Stimulated activated CD8-positive, alpha-beta memory T cell treated with anti-CD3 and anti-CD28 coated beads, Interleukin-7, amount 100 ng/mL, for 1 hour (primary cell): ENCODE measurements at places on chromosomes 5 and 9.

- no peak for DNase-seq
Observed at GRCh38 chr5:27387535-27388073, 349.2 kb upstream of the CDH9 start.

- no peak for DNase-seq
Observed at GRCh38 chr9:130663258-130663976, 977 bp upstream of the PRDM12 start.

- no peak for DNase-seq
Observed at GRCh38 chr9:16992138-16992537, 121.7 kb upstream of the BNC2 start.

GRCh38 chr9:110994771-110995241 lies 43.5 kb downstream of the LPAR1 start:
- DNase-seq: no peak

- no peak for DNase-seq
Observed at GRCh38 chr9:129278391-129279237, 100.6 kb upstream of the IER5L start.

- DNase-seq: no peak
Observed at GRCh38 chr5:179229331-179229831, 115.9 kb downstream of the ADAMTS2 start.

GRCh38 chr5:119218830-119219782 lies 136.7 kb upstream of the TNFAIP8 start:
- no peak for DNase-seq

DNA sequence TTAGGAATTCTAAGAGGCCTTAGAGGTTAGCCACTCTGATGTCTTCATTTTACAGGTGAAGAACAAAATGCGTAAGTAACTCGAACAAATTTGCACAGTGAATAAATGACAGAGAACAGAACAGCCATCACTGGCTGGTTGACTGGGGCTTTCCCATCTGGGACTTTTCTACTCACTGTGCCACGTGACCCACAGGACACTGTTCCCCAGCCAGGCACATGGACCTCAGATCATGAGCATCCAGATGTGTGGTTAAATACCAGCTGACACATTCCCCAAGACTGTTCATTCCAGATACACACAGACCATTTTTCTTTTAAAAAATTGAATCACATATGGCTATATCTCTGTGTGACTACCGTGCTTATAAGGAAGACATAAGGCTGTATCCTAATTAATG lies 25.8 kb upstream of the MED10 start:
- DNase-seq: no peak

- DNase-seq: no peak
Observed at GRCh38 chr5:424301-425110, 18.5 kb upstream of the EXOC3 start.

DNA sequence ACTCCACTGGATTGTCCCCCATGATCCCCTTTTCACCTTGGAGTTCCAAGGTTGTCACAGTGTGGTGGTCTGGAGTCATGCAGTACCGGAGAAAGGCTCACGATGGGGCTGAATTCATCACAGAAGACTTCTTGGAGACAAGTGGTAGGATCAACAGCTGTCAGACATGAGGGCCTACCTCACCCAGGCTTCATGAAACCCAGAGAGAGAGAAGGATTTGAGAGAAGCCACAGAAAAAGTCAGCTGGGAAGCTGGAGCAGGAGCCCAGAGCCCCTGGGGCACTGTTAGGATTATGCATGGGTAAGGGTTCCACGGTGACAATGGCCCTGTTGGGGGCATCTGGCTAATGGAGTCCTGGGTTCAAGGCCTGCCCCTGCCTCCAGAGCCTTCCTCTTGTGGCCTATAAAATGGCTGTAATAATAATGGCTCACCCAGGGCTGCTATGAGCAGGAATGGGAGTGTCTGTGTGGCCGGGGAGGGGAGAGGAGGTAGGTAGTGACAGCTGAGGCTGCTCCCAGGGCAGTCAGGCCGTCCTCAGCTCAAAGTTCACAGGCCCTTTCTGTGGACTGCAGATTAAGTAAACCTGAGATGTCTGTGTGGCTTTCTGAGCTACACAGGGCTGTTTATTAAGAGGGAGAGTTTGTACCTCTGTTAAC lies 910 bp downstream of the TRIM14 start:
- no peak for DNase-seq

- no peak for DNase-seq
Observed at GRCh38 chr5:13708906-13709305, 235.6 kb downstream of the DNAH5 start.

DNA sequence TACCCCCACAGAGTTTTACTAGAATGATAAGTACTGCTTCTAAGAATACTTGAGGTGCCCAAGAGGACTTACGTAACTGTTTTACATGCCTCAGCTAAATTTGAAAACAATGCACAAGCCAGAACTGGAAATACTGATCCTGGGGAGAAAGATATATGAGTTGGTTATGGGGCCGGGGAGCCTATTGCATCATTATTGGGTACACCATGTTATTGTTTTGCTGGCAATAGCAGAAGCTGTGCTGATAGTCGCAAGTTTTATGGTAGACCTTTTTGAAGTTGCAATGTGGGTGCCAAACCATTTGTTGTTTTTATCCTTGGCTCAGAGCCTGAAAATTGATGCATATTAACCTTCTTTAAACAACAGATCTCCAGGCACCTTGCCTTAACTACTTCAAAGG lies 108.4 kb upstream of the DHFR start:
- no peak for DNase-seq

GRCh38 chr5:78972654-78973428 lies 12.3 kb downstream of the ARSB start:
- DNase-seq: no peak

DNA sequence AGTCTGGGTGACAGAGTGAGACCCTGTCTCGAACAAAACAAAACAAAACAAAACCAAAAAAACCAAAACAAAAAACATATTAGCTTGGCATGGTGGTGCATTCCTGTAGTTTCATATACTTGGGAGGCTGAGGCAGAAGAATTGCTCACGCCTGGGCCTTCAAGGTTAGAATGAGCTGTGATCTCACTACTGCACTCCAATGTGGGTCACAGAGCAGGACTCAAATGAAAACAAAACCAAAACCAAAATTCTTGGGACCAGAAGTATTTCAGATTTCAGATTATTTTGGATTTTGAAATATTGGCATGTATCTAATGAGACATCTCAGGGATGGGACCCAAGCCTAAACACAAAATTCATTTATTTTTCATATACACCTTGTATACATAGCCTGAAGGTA lies 80.2 kb downstream of the TMC1 start:
- no peak for DNase-seq

DNA sequence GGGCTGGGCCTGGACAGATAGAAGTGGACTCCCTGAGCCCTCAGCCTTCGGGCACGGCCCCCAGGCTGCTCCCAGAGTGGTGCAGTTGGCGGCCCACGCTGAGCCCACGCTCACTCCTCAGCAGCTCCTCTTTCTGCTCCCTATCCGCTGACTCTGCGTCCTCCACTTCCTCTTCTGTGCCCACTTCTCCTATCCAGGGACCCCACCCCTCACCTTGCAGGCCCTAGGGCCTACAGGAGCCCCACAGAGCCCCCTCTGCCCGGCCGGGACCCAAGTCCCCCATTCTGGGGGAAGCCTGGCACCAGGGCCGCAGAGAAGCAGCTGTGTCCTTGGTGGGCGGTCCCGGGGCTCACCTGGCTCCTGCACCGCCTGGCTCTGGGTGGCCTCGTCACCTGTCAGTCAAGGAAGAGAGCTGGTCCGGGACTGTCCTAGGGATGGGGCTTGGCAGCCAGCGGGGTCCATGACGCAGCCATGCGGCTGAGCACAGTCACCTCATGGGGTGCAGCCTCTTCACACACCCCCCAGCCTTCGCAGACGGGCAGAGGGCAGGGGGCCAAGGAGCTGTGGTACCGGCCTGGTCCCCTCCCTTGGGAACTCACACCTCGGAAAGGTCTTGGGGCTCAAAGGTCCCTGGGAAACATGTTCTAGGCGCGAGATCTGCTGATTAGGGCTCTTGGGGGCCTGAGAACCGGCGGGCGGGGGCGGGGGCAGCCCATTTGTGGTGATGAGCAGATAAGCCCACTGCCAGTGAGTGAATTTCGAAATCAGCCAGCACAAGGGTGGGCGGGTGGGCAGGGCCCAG lies 5.4 kb upstream of the NRARP start:
- DNase-seq: no peak

DNA sequence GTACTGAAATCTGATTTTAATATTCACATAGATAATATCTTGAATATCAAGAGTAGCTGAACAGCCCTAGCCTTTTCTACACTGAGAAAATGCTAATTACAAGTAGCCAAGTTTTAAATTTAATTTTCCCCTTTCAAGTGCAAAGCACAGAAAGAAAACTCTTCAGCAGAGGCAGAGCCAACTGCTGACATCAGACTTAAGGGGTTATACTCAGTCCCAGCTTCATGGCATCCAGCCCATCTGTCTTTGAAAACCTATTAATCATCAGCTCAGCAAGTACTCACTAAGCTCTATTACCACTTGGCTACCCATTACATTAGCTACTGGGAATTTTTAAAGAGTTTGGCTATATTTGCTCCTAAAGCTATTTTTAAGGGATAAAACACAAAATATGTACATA lies 220.5 kb downstream of the SLC12A2 start:
- no peak for DNase-seq

DNA sequence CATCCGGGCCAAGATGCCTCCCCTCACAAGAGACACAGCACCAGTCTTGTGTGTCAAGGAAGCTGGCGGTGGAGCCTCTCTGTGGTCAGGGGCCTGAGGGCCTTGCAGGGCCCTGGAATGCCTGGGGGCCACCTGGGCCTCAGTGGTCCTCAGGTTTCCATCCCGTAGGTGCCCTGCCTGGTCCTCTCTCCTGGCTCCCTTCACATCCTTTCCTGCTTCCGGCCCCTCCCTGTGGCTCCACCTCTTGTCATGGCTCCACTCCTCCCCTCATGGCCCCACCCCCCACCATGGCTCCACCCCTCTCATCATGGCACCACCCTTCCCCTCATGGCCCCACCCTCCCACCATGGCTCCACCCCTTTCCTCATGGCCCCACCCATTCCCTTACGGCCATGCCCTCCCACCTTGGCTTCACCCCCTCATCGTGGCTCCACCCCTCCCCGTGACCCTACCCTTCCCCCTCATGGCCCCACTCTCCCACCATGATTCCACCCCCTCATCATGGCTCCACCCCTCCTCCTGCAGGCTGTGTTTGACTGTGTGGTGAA lies 175.8 kb downstream of the CACNA1B start:
- DNase-seq: no peak

DNA sequence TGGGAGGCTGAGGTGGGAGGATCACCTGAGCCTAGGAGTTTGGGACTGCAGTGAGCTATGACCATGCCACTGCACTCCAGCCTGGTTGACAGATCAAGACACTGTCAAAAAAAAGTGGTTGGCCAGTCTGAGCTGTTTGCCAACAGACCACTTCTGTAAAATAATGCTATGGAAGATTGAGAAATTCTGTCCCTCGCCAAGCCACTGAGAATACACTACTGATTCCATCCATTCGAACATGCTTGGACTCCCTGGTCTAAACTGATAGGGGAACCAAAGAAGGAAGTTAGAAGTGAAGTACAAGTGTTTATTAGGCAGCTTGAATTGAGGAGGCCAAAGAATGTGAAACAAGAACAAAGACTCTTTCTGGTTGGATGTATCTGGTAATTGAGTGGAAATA lies 27.2 kb downstream of the ENC1 start:
- DNase-seq: no peak

GRCh38 chr9:127075624-127076372 lies 46.6 kb downstream of the ANGPTL2 start:
- DNase-seq: no peak

- DNase-seq: no peak
Observed at GRCh38 chr9:25917731-25918362, 239.6 kb upstream of the TUSC1 start.

- no peak for DNase-seq
Observed at GRCh38 chr5:74194196-74194595, 446.3 kb downstream of the ENC1 start.

DNA sequence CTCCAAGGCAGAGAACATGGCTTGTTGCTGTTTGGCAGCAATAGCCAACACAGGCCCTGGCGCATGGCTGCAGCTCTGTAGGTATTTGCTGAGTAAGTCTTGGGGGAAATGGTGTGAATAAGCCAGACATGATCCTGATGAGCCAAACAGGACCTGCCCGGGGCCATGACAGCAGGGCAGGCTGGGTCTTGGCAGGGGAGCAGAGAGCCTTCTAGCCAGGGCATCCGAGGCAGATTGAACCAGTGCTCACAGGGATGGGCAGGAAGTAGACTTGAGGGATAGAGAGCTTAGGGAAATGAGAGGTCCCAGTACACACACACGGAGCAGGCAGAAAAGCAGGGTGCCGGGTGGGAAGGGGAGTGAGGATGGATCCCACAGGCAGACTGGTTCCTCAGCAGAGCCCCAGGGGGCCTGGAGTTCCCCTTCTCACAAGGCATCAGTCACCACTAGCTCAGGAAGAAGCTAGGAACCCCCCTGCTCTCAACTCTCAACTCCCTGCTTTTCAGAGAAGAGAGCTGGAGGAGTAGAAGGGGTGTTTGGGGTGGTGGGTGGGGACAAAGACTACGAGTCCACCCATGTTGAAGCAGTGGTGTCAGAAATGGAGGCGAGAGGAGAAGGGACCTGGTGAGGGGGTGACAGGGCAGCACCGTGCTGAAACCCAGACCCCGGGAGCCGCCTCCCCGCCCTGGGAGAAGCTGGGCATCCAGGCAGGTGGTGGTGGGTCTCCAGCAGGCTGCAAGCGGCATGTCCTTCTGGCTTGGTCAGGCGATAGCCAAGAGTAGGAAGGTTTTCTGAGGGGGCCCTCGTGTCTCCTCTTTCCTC lies 111.1 kb downstream of the RGS3 start:
- no peak for DNase-seq

GRCh38 chr9:14926941-14927624 lies 16.9 kb upstream of the FREM1 start:
- DNase-seq: no peak

GRCh38 chr9:98960409-98960808 lies 16.7 kb downstream of the COL15A1 start:
- DNase-seq: no peak

- no peak for DNase-seq
Observed at GRCh38 chr9:89848060-89849040, 243.5 kb downstream of the GADD45G start.

DNA sequence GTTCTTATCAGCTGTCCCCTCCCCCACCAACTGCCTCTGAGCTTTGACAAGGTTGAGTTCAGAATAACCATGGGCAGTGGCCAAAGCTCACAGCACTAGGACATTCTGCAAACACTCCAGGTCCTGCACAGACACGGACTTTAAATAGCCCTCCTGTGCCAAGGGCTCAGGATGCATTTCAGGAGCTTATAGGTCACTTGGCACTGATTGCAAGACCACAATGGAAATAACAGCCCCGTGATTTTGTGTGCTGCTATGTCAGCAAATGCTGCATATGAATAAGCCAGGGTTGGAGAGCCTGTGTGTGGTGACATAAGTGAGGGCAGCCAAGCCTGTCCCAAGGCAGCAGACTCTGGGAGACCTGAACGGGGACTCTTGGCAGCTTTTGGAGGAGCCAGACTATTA lies 150.7 kb downstream of the DMRT2 start:
- no peak for DNase-seq

DNA sequence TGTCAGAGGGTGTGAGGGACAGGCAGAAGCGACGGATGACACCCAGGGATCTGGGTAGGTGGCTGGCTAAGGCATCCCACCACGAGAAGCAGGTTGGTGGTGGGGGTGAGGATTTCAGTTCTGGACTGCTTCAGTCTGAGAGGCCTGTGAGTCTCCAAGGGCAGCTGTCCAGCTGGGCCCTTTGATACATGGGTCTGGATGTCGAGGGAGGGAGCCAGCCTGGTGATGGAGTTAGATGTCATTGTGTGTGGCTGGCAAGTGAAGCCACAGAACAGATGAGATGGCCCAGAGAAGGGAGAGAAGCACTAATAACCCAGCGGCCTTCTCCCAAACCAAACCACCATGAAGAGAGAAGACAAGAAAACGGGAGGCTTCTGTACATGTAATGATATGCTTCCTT lies 11.1 kb downstream of the MED27 start:
- no peak for DNase-seq
